Stimulated activated CD4-positive, alpha-beta T cell treated with anti-CD3 and anti-CD28 coated beads, Interleukin-4, amount 100 ng/mL, for 1 hour (primary cell): ENCODE measurements at places on chromosomes 1 and 21.

DNA sequence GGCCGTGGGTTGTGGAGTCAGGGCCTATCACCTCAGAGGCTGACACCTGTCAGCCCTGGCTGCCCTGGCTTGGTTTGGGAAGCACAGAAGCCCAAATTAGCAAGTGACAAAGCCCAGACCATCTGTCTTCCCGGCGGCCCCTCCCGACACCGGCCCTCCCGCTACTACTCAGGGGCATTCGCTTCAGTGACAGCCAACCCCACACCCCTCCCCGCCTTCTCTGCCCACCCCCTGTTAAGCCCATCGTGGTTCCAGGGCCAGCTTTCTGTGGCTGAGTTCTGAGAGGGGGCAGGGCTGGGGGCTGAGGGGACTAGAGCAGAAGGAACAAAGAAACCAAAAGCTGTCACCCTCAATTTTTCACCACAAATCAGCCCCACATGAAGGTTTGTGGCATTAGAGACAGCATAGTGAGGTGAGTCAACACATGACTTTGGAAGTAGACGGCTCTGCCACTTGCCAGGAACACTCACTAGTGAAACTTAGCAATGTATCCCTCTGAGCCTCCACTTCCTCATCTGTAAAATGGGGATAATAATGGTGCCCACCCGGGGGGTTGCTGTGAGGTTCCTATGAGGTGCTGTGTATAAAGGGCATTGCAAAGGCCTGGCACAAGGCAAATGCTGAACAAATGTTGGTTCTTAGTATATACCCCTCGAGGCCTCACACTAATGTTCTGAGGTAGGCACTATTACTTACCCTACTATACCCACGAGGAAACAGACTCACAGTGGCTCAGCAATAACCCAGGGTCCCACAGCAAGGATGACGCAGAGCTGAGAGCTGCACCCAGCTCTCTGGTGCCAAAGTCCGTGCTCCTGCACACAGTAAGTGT, 5.2 kb upstream of the TNNI1 start:
- no peak for DNase-seq

DNA sequence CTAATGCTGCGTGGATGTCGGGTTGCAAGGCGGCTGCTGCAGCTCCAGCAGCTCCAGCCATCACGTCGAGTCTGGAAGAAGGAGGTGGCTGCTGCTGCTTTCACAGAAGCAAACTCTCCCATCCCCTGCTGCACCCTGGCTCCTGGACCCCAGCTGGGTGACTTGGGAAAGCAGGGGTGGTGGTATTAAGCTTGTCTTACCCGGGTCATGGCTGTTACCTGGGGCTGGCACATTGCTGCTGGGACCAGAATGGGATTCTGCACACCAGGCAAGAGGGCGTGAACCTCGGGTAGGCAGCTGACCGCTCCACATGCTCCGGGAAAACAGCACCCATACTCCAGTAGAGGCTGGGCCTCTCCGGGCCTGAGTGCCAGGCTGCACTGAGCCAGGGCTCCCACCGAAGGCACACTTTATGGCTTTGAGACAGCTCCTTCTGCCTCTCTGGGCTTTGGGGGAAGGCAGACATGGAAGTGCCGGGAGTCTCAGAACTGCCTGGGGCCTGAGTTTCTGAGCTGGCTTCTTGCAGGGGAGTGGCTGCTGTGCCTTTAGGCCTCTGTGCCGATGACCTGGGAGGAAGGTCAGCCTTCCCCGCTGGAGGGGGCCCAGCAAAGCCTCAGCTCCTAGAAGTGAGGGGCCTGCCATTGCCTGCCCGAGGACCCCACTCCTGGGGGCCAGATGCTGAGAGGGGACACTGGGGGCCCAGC, 1.2 kb downstream of the SMIM1 start:
- no peak for DNase-seq

DNA sequence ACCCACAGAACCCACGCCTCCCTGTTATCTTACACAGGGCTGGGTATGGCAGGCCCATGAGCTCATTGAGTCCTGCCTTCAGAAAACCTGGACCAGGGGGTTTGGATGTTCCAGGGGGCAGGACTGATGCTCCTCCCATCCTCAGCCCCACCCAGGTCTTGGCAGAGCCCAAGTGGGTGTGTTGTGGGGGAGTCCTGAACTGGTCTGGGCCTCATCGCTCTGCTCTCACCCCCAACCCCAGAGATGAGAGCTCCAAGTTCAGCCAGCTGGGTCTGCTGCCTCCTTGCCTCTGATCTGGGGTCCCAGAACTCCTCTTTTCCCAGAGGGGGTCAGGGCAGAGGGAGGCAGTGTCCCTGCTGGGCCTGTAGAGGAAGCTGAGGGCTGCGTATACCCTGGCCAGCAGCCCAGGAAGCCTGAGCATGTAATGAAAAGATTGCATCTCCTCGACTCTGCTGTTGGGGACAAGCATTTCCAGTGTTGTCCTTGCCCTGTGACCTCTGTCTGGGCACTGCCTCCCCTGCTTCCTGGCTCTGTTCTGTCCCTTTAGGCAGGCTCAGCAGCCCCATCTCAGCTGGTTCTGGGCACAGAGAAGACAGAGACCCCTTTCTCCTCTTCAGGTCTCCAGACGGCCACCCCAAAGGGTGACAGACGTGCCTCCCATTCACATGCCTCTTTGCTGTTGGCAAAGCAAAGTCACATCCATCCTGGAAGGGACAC, 54.7 kb upstream of the EPS8L3 start:
- DNase-seq: no peak

DNA sequence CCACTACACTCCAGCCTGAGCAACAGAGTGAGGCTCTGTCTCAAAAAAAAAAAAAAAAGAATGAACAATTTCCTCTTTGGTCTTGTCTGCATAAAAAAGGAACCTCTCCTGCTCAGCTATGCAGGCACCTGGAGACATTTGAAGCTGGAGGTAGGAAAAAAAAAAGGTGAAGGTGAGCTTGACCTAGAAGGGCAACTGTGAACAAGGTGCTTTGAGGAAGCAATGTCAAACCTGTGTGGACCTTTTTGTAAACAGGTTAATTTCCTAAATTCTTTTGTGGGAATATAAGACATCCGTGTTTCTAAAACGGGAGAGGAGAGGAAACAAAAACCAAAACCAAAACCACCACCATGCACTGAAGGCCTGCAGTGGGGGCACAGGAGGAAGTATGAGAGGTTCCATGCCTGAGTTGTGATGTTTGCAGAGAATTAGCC, 77.5 kb downstream of the SLC45A1 start:
- no peak for DNase-seq

- no peak for DNase-seq
Observed at GRCh38 chr21:22763442-22763841, 1765.2 kb downstream of the NCAM2 start.

- no peak for DNase-seq
Observed at GRCh38 chr1:26545969-26546323, 16.4 kb downstream of the RPS6KA1 start.

DNA sequence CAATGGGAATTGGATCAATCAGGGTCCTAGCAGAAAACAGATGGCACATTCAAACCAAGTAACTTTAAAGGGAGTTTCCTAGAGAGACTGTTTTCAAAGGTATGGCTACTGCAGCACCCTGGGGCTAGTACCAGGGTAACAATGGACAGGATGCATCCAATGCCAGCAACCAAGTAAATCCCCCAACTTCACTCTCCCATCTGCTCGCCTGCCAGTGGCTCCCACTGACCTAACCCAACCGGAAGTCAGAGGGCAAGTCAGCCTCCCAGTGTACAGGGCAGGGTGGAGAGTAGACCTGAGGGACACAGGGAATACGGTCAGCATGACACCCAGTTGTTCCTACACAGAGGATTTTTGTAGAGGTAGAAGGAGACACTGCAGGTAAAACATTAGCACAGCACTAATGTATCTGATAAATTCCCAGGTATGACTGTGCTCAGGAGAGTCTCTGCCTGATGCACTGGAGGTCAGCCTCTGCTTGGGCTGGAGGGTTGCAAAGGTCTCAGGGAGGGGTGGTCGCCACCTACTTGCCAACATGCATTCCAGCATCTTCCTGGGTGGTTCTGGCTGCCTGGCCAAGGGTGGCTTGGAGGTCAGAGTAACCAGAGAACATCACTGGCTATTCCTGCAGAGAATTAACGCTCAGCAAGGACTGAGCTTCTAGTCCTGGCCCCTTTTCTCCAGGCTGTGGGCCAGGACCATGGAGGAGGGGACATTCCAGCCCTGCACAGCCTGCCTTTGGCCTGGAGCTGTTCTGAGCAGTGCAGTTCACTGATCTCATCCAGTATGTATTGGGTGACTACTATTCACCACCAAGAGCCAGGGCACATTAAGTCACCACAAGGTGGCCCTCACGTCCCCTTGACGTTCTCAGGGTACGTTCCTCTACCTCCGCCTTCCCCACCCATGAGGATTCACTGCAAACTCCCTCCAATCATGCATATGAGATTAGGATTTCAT, 5.1 kb upstream of the GJA4 start:
- no peak for DNase-seq

GRCh38 chr21:38863291-38863690, 57.6 kb downstream of the ETS2 start:
- DNase-seq: no peak
